ENCODE measurements at places on chromosomes 4 and X.

GRCh38 chrX:42050345-42050744 is 127.0 kb upstream of the CASK start:
- DNase-seq: no peak

DNA sequence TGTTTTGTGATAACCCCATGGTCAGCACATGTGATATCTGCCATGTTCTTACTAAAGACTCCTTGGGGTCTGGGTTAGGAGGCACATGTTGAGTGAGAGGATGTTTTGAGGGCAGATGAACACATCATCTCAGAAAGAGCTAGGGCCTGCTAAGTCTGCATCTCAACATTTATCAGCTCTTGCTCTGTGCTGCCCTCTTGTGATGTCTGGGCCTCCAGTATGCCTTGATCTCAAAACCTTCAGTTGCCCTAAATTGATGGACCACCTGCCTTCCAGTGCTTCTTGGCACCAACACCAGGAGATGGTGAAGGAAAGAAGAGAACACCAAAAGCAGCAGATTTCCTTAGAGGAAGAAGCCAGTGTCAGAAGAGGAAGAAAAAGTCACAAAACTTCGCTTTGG is 22.5 kb downstream of the MID1 start:
- no peak for DNase-seq

GRCh38 chr4:1344696-1345095 is 2.3 kb upstream of the UVSSA start:
- no peak for DNase-seq

- DNase-seq: no peak
These were observed 136.7 kb downstream of the ADAMTS3 start for GRCh38 chr4:72432282-72432681.

DNA sequence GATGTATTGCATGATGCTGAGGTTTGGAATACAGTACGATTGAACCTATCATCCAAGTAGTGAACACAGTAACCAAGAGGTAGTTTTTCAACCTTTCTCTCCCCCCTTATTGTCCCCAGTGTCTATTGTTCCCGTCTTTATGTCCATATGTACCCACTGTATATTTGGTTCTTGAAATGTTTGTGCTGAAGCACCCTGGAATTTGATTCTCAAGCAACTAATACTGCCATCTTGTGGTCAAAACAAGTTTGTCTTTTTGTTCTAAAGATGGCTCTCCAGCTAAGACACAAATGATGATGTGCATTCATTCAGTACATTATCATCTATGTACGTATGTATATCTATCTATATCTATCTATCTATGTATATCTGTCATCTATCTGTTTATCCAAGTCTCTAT is 33.5 kb upstream of the DCX start:
- DNase-seq: peak; percentile 27

- no peak for DNase-seq
These were observed at the start of gene CXCL10 for GRCh38 chr4:76023389-76023788. CXCL10 (minus strand) TSS chr4:76023497; CDS start chr4:76023431, 66 bp downstream.

DNA sequence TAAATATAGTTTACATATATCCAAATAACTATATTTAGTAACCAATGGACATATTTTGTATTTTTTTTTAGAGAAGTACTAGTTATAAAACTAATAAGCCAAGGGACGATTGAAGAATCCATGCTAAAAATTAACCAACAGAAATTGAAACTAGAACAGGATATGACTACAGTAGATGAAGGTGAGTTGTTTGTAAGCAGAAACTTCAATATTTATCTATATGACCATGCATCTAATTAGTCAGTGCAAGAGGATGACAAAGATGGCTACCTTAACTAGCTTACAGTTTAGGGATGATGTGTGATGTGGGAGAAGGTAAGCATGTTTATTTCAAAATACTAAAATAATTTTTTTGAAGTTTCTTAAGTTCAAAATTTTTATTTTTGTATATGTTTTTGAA is 57.7 kb downstream of the HPGDS start:
- no peak for DNase-seq

DNA sequence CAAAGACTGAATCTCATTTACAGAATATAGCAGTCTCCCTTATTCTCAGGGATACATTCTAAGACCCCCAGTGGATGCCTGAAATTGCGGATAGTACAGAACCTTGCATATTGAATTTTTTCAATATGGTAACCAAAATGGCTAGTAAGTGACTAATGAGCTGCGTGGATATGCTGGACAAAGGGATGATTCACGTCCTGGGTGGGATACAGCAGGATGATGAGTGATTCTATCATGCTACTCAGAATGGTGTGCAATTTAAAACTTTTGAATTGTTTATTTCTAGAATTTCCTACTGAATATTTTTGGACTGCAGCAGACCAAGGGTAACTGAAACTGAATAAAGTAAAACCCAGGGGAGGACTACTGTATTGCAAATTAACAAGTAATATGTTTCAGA is 66.7 kb downstream of the STAG2 start:
- DNase-seq: no peak

All from D341Med (cell line).